ENCODE measurements at places on chromosomes 7 and 10. TPM values are rescaled to one million over a fixed set of nuclear protein-coding genes. Genes with fewer than 3 reads are reported as not detected.

The TMEM209 gene
- 13.4 TPM for total RNA-seq

The NCAPG2 gene
- total RNA-seq: 37.8 TPM

The MEIG1 gene
- 0.55 TPM for total RNA-seq

The NUTM2B gene
- total RNA-seq: 0.34 TPM

The SPDYE5 gene
- not detected for total RNA-seq

The SFXN4 gene
- 46.5 TPM for total RNA-seq

The NEUROG3 gene
- not detected for total RNA-seq

The FGF8 gene
- not detected for total RNA-seq

The ST8SIA6 gene
- 0.13 TPM for total RNA-seq

The NPY4R gene
- total RNA-seq: 38.2 TPM

The RFC2 gene
- total RNA-seq: 60.7 TPM

The PNLIPRP1 gene
- not detected for total RNA-seq

The FKBP14 gene
- 8.9 TPM for total RNA-seq

The MACC1 gene
- total RNA-seq: not detected

The KCNH2 gene
- 1.5 TPM for total RNA-seq

The PPIA gene
- 4,906 TPM for total RNA-seq

The CHST3 gene
- 51.6 TPM for total RNA-seq

The NUDCD3 gene
- total RNA-seq: 48.7 TPM

The CCDC3 gene
- total RNA-seq: 1.3 TPM

The HECW1 gene
- 14.9 TPM for total RNA-seq

The ZNF804B gene
- total RNA-seq: not detected

The WEE2 gene
- not detected for total RNA-seq

The DYDC2 gene
- 0.13 TPM for total RNA-seq

The FBXO24 gene
- 0.51 TPM for total RNA-seq

The AOAH gene
- not detected for total RNA-seq

The EMX2 gene
- not detected for total RNA-seq

The CALHM3 gene
- total RNA-seq: 0.20 TPM

The CLRN3 gene
- not detected for total RNA-seq

The GPR158 gene
- total RNA-seq: 0.07 TPM

The GHRHR gene
- not detected for total RNA-seq

The NT5C3A gene
- total RNA-seq: 35.4 TPM

The HOXA5 gene
- total RNA-seq: 3.7 TPM

The ZNF485 gene
- 1.9 TPM for total RNA-seq

The FRMD4A gene
- 3.3 TPM for total RNA-seq

The EBLN1 gene
- total RNA-seq: not detected

The MRPS17 gene
- 34.0 TPM for total RNA-seq

The MLLT10 gene
- total RNA-seq: 30.8 TPM

The PTPRZ1 gene
- total RNA-seq: not detected

The CYP17A1 gene
- not detected for total RNA-seq

The FEZF1 gene
- not detected for total RNA-seq

The CYTH3 gene
- total RNA-seq: 30.0 TPM

The ACBD7 gene
- 0.86 TPM for total RNA-seq

The NOS3 gene
- 0.63 TPM for total RNA-seq

The HGF gene
- total RNA-seq: not detected

Data from A549 treated with GW870086 at 1 μM for 4 hours (cell line).